ENCODE measurements at places on chromosomes 11 and 22. TPM values are rescaled to one million over a fixed set of nuclear protein-coding genes. Genes with fewer than 3 reads are reported as not detected.
A peak's percentile ranks its signal among the peaks of the same experiment; 100 is the strongest.

Gene LRRC56
- 0.32 TPM for polyA plus RNA-seq

DNA sequence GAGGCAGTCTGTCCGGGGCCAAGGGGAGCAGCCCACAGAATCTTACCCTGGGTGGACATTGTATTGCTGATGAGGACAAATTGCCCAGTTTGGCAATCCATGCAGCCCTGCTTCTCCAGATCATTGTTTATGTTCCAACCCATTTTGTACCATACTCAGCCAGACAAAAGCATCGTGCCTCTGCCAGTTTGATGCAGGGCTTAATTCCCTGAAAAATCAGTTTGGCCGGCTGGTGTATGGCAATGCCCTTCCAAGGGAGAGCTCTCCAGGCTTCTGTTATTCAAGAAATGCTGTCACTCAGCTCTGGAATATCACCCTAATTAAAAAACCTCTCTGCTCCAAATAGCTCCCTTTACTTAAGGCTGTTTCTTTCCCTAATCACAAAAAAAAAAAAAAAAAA lies 697.7 kb downstream of the TBC1D22A start:
- DNase-seq, result no peak
- no peak overlapping the region for H3K4me3 ChIP-seq
- no peaks in the 10 kb centered on the region for H3K36me3 ChIP-seq
- H3K27ac ChIP-seq, result no peak overlapping the region
- peaks cover 5% of the 10 kb centered on the region for H3K27me3 ChIP-seq

GRCh38 chr11:70158201-70158600 lies 44.9 kb upstream of the FADD start:
- no peak for DNase-seq
- H3K4me1 ChIP-seq, result no peaks in the 10 kb centered on the region
- H3K36me3 ChIP-seq, result no peaks in the 10 kb centered on the region

GRCh38 chr22:44369293-44369661 lies 56.5 kb upstream of the SHISAL1 start:
- no peak overlapping the region for H3K27ac ChIP-seq
- DNase-seq, result no peak
- peaks cover 7% of the 10 kb centered on the region for H3K27me3 ChIP-seq
- H3K36me3 ChIP-seq, result no peaks in the 10 kb centered on the region

- H3K4me3 ChIP-seq, result no peak overlapping the region
- H3K27me3 ChIP-seq, result peaks cover 5% of the 10 kb centered on the region
- no peak for DNase-seq
- H3K36me3 ChIP-seq, result no peaks in the 10 kb centered on the region
Observed at GRCh38 chr22:27045103-27045947, 387.9 kb downstream of the MIAT start.

- H3K27me3 ChIP-seq, result no peaks in the 10 kb centered on the region
- no peak for DNase-seq
- H3K36me3 ChIP-seq, result peaks cover 66% of the 10 kb centered on the region
- H3K4me3 ChIP-seq, result peak overlapping the region; percentile 43
Observed at GRCh38 chr11:14742849-14743559, 99.4 kb downstream of the PDE3B start.

DNA sequence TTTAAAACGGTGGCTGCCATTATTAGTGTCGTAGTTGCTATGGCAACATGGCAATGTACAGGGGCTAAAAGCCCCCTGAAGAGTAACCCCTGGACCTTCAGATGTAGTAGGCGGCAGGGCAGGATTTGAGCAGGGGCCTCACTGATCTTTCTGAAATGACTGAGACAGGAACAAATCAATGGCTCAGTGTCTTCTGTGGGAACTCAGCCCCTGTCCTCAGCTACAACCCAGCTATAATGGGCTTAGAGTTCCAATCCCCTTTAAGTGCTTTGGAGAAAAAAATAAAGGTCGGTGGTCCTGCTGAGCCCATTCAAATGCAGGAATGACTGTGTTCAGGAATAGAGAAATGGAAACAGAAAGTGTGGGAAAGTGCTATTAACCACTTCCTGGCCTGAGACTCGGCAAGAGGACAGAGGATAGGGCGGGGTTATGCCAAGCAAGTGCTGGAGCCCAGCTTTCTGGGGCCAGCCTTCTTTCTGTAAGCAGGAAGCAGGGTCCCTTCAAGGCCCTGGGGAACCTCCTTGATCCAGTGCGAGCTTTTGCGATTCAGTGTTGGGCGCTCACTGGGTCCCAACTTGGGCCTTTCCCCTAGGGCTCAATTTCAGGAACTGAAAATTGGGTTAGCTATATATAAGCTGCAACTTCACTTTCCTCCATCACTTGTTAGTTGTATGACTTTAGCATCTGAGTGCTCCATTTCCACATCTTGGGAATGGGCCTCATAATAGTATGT lies 6.1 kb upstream of the CD82 start:
- no peaks in the 10 kb centered on the region for H3K36me3 ChIP-seq
- H3K4me3 ChIP-seq, result no peak overlapping the region
- DNase-seq, result peak; percentile 3
- H3K27ac ChIP-seq, result peak overlapping the region; percentile 62
- H3K4me1 ChIP-seq, result peaks cover 52% of the 10 kb centered on the region

DNA sequence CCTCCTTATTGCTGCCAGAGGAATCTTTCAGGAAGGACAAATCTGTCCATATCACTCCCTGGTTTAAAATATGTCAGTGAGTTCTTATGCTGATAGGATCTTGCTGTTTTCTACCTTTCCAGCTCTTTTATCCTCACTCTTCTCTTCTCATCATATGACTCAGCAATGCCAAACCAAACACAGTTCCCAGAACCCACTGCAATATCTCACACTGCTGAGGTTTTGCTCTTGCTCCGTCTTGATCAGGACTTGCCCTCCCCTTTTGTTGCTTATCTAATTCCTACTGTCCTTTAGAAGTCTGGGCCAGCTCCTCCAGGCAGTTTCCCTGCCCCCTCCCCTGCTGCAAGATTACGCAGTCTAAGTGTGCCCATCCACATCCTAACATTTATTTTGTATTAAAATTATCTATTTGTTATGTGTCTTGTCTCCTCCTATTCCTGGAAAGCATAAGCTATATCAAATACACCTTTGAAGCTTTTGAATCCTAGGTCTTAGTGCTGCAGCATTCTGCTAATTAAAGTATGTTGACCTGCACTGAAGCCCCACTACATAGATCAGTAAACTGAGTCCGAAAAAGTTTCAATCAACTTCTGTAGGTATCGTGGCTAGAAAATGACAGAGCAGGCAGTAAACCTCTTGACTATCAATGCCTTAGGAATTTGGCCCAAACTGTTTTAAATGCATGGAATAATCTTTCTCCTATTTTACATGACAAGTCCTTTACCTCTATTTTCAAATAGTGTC lies 119.2 kb upstream of the C11orf87 start:
- H3K4me1 ChIP-seq, result no peaks in the 10 kb centered on the region
- H3K27me3 ChIP-seq, result no peaks in the 10 kb centered on the region
- DNase-seq, result no peak
- no peak overlapping the region for H3K4me3 ChIP-seq
